ENCODE measurements at places on chromosomes 7 and 10. TPM values are rescaled to one million over a fixed set of nuclear protein-coding genes. Genes with fewer than 3 reads are reported as not detected.

DNA sequence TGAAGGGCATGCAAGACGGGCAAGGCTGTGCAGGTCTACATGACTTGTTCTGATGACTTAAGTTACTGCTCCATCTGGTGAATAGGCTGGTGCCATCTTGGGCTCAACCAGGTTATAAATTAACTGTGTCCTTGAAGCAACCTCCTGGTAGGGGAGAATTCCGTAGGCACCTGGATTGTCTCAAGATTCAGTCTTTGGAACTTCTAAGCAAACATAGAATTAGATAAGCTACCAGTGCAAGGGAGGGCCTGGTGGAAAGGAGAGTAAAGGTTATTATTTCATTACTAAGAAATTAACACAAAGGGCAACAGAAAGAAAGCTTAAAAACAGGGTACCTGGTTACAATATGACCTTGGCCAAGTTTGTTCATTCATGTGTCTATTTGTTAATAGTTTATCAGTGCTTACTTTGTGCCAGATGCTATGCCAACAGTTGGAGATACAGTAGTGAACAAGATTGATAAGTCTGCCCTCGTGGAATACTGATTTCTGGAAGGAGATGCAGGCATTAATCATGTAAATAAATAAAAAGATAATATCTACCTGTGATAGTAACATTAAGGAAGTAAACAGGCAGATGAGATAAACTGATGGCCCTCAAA, 107.0 kb upstream of the PALS2 start:
- DNase-seq: no peak

DNA sequence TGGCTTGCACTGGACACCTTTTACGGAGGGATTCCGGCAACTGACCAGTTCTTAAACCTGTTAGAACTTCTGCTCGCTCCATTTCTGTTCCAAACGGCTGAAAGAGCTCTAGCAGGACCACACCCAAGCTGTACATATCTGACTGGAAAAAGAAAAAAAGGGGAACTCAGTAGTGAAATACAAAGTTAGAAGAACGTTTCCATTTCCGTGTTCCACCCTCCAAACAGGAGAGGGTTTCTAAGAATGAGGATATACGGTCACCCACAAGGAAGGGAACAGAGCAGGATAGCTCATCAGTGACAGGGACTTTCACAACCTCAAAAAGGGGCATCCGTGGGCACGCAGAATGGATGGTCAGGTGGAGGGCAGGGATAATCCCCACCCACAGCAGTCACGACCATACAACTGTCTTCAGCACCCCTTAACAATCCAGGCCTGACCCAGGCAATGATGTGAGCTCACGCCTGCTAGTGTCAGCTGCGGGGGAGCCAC, 4.3 kb upstream of the ANKRD61 start:
- no peak for DNase-seq

- no peak for DNase-seq
These were observed 18.3 kb upstream of the ITGB1 start for GRCh38 chr10:32976338-32976737.

DNA sequence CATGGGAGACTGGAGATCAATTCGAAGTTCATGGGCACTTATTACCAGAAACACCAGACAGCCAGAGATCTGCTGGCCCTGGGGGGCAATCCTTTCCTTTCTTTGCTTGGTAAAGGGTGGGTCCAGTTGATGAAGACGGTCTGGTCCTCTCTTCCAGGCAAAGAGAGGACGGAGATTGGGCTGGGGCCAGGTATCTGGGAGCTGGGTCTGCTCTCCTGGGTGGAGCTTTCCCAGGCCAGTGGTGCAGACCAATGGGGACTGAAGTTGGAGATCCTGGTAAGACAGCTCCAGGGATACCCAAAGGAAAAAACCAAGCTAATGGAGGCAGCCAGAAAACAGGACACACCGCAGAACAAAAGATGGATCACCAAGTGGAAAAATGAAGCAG, 18.3 kb downstream of the NOD1 start:
- DNase-seq: no peak

- no peak for DNase-seq
These were observed 41.9 kb downstream of the CALML3 start for GRCh38 chr10:5566614-5567013.

DNA sequence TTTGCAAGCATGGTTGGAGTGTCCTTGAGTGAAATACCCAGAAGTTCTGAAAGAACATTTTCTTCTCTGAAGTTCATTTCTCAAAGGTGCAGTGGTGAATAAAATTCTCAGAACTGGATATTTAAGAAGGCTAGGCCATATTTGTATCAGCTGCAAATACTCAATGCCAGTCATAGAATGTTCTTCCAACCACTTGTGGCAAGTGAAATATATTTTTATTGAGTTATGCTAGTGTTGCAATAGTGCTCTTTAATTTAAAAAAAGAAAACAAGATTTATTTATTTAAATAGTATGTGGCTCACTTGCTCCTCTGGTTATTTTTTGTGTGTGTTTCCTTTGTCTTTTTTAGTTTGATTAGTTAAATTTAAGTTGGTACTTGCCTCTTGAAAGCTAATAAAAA, 64.5 kb downstream of the PALS2 start:
- DNase-seq: no peak

The CYP26C1 gene
- total RNA-seq: not detected
